ENCODE measurements at places on chromosomes 5 and 9.
A peak's percentile ranks its signal among the peaks of the same experiment; 100 is the strongest.

GRCh38 chr5:100840370-100840769 lies 62.7 kb downstream of the ST8SIA4 start:
- DNase-seq, result peak; percentile 53

- DNase-seq, result peak; percentile 67
These were observed 393 bp downstream of the SH3GLB2 start for GRCh38 chr9:129027685-129028191.

- no peak for DNase-seq
These were observed 308.6 kb upstream of the EDIL3 start for GRCh38 chr5:84693256-84693655.

- DNase-seq, result no peak
These were observed 59.0 kb downstream of the BASP1 start for GRCh38 chr5:17276445-17276844.

- DNase-seq, result no peak
These were observed 11.2 kb downstream of the SPATA31D1 start for GRCh38 chr9:81999806-82000205.

DNA sequence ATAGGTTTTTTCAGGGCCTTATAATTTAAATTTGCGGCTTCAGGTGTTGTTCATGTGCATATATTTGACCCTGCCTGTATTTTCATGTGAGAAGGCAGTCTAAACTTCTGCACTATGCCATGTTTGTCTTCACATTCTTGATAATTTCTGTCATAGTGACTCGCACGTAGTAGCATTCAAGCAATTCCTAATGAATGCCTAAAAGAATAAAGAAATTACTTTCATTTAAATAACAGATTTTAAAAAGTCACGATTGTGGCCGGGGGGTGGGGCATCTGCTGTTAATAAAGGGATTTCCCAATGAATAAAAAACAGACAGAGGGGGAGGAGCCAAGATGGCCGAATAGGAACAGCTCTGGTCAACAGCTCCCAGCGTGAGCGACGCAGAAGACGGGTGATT lies 318.0 kb downstream of the ADAMTS6 start:
- DNase-seq, result no peak

GRCh38 chr9:91193087-91193657 lies 168.5 kb downstream of the AUH start:
- DNase-seq, result peak; percentile 81

GRCh38 chr5:176517053-176517661 lies 20.0 kb downstream of the RNF44 start:
- DNase-seq, result no peak

All from hematopoietic multipotent progenitor cell treated with erythropoietin and hydrocortisone succinate and interleukin-3 and kit ligand, for 6 days (in vitro differentiated cells).